ENCODE measurements at places on chromosomes 16 and 17. TPM values are rescaled to one million over a fixed set of nuclear protein-coding genes. Genes with fewer than 3 reads are reported as not detected.

Gene MYH2
- not detected for total RNA-seq

Gene RHBDF2
- total RNA-seq = 18.0 TPM

Gene AMDHD2
- 46.4 TPM for total RNA-seq

Gene KCNAB3
- 0.98 TPM for total RNA-seq

Gene GINS3
- total RNA-seq = 13.1 TPM
